Suppressor macrophage treated with lipopolysaccharide for 4 hours (primary cell): ENCODE measurements at places on chromosomes 3 and 15.

GRCh38 chr3:39075910-39076309, 24.1 kb downstream of the WDR48 start:
- DNase-seq = no peak

DNA sequence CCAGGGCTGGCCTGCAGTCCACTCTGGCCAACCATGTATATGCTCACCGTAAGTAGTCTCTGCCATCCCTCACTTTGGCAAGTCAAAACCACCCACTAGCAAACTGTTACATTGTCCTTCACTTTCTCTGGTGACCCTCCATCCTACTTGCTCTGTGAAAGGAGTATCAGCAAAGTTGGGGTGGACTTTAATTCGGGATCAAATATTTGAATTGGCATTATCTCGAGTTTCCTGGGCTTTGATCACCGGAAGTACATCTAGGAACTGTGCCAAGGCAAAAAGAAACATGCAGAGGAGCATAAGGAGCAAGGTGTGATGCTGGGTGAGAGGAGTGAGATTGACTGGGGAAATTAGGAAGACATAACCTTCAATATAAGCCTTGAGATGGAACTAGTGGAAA, 188.9 kb upstream of the P2RY1 start:
- DNase-seq = no peak

- no peak for DNase-seq
These were observed 9.4 kb upstream of the PARP6 start for GRCh38 chr15:72281713-72282112.

GRCh38 chr15:69719527-69720240, 267.1 kb downstream of the RPLP1 start:
- DNase-seq = peak; percentile 89

- no peak for DNase-seq
These were observed 27.0 kb downstream of the ATRIP start for GRCh38 chr3:48473617-48473952.

GRCh38 chr3:195556390-195556789, 13.3 kb upstream of the PPP1R2 start:
- no peak for DNase-seq

DNA sequence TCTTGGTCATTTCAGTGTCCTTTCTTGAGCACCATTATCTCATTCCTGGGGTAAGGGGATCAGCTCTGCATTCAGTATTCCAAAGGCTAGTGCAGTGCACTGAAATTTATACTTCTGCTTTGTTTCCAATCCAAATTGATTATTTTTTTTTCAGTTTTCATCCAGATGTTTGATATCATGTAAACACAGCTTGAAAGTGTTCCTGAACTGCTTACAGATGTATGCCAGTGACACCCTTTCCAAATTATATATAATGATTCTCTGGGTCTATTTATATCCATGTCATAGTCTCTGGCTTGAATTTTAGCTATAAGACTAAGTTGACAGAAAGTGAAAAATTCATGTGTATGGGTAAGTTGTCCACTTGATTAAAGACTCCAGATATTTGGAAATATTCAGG, 11.8 kb upstream of the TNFAIP8L3 start:
- DNase-seq = no peak

GRCh38 chr3:102179326-102180177, 255.3 kb upstream of the ZPLD1 start:
- DNase-seq = no peak
